Endothelial cell (in vitro differentiated cells): ENCODE measurements at places on chromosomes 16 and 17.
A peak's percentile ranks its signal among the peaks of the same experiment; 100 is the strongest.

GRCh38 chr17:47291242-47291873 lies 32.4 kb upstream of the EFCAB13 start:
- no peak for DNase-seq

DNA sequence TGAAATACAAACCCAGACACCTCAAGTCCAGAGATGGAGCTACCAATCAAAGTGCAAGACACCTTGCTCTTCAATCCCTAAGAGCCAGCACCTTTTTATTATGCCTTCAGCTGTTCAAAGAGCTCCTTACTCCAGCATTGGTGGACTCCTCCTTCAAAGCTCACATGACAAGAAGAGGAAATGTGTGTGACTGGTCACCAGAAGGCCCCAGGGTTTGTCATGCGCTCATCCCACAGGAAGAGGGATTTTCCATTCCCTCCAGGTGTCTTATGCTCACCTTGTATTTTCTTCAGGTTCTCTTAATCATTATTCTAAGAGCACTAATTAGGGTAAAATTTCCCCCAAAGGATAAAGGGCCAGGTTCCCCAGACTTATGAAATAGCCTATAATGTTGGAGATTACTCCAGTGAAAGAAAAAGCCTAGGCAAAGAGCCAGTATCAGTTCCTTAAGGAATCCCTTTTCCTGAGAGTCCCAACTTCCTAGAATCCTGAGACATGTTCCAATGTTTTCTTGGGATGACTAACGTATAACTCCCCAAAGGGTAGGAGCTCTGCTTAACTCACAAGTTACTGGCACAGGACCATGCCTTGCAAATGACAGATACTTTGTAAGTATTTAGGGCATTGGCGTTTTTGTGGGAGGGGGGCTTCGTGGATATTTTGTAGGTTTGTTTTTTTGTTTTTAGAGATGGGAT lies 56.9 kb upstream of the SOX9 start:
- no peak for DNase-seq

DNA sequence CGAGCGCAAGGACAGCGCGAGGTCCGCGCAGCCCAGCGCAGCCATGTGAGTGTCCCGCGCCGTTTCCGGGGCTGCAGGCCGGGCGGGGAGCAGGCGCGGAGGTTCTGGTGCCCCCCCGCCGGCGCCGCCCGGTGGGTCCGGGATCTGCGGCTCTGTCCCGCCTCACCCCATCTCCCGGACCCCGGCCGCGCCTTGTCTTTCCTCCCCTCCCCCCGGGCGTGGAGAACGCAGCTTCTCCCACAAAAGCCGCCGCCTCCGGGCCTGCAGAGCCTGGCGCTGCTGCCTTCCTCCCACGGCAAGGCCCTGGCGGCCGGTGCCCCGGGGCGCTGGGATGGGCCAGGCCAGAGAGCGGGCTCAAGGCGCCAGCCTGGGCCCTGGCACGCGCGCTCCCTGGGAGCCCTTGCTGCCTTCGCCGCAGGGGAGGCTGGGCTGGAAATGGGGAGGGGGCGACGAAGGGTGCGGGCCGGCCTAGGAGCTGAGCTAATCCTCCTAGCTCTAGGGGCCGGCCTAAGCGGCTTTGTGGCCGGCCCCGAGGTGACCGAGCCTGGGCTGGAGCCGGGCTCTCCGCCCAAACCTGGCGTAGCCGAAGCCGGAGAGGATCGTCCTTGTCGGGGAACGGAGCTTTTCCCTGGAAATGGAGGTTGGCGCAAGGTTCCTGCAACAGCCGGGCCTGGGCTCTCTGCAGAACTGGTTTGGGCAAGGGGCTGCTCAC lies 397 bp downstream of the RIPOR1 start:
- DNase-seq, result no peak

GRCh38 chr17:19298569-19299213 lies 61.5 kb downstream of the EPN2 start:
- no peak for DNase-seq

GRCh38 chr16:2819939-2820835 lies 3.1 kb downstream of the PRSS21 start:
- no peak for DNase-seq

- no peak for DNase-seq
Measured at GRCh38 chr17:3732210-3732621, 8.5 kb downstream of the HASPIN start.

- DNase-seq, result no peak
Measured at GRCh38 chr16:58038219-58038641, 12.7 kb downstream of the MMP15 start.

GRCh38 chr16:19555938-19556771 lies 652 bp downstream of the VPS35L start:
- DNase-seq, result peak; percentile 53

DNA sequence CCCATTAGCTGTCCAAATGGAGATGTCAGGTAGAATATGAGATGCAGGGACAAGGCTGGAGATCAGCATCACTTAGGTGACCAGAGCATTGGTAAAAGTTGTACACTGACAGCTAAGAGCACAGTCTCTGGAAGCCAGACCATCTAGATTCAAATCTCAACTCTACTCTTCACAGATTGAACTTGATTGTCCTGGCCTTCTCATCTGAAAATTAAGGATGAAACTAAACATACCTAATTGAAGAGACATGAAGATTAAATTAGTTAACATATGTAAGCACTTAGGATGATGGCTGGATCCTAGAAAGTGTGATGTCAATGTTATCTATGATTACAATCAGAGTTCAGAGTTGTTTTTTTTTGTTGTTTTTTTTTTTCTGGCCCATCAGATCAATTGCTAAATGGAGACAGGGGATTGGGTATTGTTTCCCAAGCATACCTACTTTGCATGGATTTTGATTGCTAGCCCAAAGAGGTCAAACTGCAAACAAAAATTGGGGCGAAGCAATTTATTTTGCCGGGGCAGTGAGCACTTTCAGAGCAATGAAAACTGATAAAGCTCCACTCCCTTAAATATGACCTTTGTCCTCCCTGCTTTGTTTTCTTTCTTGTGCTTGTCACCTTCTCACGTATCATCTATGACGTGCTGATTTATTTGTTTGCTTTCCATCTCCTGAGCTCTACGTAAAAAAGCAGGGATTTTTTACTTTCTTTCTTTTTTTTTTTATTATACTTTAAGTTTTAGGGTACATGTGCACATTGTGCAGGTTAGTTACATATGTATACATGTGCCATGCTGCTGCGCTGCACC lies 217.6 kb upstream of the CPHXL start:
- DNase-seq, result no peak

GRCh38 chr16:66121466-66121865 lies 245.0 kb upstream of the CDH5 start:
- no peak for DNase-seq

DNA sequence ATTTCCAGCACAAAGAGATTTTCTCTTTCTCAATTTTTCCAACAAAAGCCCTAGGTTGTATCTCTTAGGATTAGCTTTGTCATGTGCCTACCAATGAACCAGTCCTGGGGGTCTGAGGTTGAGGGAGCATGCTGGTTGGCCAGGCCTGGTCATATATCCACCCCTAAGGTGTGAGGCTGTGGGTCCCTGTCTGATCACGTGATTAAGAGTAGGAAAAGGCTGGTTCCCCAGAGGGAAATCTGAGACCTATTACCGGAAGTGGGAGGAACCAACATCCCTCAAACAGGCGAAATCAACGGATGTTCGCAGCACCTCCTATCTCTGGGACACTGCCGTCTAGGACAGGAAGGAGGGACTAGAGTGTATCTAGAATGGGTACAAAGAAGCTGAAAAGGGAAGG lies 185.7 kb upstream of the IRX5 start:
- DNase-seq, result no peak

- no peak for DNase-seq
Measured at GRCh38 chr17:15453246-15453645, 14.2 kb downstream of the CDRT4 start.

- no peak for DNase-seq
Measured at GRCh38 chr17:61444831-61445230, 7.4 kb upstream of the TBX4 start.

- DNase-seq, result peak; percentile 48
Measured at GRCh38 chr16:31869511-31870201, 4.0 kb upstream of the ZNF267 start.

DNA sequence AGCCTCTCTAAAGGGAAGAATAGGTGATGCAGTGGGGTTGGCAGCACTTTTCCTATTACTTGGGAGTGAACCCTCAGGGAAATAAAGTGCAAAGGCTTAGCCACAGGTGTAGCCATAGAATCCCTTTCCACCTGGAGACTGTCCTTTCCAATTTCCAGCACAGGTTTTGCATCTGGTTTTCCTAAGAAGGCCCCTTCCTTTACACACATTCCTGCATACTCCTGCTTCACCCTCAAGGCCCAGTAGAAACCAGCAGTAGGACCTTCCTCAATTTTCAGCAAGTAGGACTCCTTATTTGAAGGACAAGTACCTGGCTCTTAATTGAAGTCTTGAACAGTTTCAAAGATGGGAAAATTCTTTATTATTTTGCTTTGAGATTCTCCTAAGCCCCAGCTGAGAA lies 171.8 kb upstream of the TBX2 start:
- DNase-seq, result no peak

- DNase-seq, result no peak
Measured at GRCh38 chr17:37389160-37389559, 13.4 kb downstream of the C17orf78 start.

- no peak for DNase-seq
Measured at GRCh38 chr17:48144976-48145798, 37.6 kb downstream of the SNX11 start.

GRCh38 chr16:87851601-87852000 lies 17.7 kb downstream of the SLC7A5 start:
- no peak for DNase-seq

GRCh38 chr17:74571621-74572270 lies 4.4 kb upstream of the CD300H start:
- DNase-seq, result no peak

DNA sequence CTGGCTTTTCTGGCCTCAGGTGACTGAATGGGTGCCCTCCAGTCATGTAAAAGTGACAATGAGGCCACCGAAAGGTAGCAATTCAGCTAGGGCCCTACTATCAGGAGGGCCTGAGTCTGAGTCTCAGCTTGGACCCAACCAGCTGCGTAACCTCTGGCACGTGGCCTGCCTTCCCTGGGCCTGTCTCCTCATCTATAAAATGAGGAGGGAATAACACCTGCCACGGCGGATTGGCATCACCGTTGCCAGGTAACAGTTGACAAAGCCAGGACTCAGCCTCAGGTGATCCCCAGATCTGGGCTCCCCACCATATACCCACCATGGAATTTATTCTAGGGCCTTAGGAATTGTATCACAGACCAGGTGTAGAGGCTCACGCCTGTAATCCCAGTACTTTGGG lies 217.1 kb downstream of the KATNIP start:
- no peak for DNase-seq

GRCh38 chr16:30032083-30032819 lies 1.2 kb upstream of the TLCD3B start:
- DNase-seq, result peak; percentile 75

- DNase-seq, result no peak
Measured at GRCh38 chr16:10625595-10626357, 45.4 kb upstream of the EMP2 start.

- no peak for DNase-seq
Measured at GRCh38 chr17:67639555-67639954, 78.2 kb upstream of the NOL11 start.

- DNase-seq, result no peak
Measured at GRCh38 chr17:15913826-15914225, 31.1 kb upstream of the ADORA2B start.

- no peak for DNase-seq
Measured at GRCh38 chr17:42055496-42055895, 5.1 kb upstream of the C17orf113 start.

GRCh38 chr16:85652431-85653221 lies 36.1 kb downstream of the GINS2 start:
- DNase-seq, result no peak

DNA sequence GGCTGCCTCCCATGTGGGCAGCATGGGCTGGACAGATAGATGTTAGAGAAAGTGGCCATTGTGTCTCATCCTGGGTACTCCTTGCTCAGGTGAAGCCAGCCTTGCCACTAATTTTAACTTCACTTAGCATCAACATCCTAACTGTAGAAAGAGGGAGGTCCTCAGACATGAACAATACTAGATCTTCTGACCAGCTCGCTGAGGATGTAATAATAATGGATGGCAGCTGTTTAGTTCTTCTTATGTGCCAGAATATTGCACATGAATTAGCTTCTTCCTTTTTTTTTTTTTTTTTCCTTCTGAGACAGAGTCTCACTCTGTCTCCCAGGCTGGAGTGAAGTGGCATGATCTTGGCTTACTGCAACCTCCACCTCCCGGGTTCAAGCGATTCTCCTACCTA lies 232.4 kb downstream of the CCDC182 start:
- DNase-seq, result no peak

- no peak for DNase-seq
Measured at GRCh38 chr17:46143827-46144236, 49.4 kb downstream of the KANSL1 start.

DNA sequence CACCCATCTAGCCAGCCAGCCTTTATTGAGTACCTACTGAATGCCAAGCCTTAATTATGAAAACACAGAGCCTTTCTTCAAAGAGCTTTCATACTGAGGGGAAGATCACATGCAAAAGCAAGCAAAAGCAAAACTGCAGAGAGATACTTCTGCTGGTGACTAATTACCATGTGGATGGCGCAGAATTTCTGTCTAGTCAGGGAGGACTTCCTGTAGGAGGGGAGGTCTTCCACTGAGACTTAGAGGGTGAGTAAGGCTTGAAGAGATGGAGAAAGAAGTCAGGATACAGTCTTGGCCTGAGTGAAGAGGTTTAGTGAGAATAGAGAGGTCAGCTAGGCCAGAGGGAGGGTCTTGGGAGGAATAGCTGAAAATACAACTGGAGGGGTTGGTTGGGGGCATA lies 53.9 kb upstream of the CCL2 start:
- no peak for DNase-seq

- DNase-seq, result no peak
Measured at GRCh38 chr17:82403662-82404660, 14.2 kb upstream of the HEXD start.

- DNase-seq, result no peak
Measured at GRCh38 chr16:27317320-27317719, 3.5 kb downstream of the IL4R start.

DNA sequence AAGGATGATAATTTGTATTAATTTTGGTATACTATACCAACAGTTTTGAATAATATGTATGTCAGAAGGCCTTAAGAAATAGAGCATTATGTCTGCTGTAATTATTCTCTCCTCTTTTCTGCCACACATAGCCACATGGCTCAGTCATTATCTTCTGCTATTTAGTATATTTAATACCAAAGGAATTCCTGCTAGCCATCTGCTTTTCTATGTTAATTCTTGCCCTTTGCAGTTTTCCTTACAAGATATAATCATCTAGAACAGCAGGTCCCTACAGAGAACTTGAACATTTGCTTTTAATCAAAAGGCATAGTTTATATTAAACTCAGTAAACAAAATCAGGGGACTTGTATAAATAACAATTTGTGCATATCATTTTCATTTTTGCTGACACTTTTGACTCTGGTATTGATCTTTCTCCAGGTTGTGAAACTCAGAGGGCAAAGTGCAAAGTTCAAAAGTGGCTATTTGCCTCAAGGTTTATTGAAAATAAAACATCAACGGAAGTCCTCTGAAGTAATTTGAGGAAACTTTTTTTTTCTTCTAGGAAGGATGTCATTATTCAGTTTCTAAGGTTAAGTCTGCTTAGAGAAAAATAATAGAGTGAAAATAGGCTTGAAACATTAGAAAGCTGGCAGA lies 702.0 kb downstream of the KCNJ2 start:
- no peak for DNase-seq
